ENCODE measurements at places on chromosomes 7 and 10. TPM values are rescaled to one million over a fixed set of nuclear protein-coding genes. Genes with fewer than 3 reads are reported as not detected.
A peak's percentile ranks its signal among the peaks of the same experiment; 100 is the strongest.

- no peak for DNase-seq
Measured at GRCh38 chr7:50197549-50197948, 104.5 kb upstream of the ZPBP start.

- DNase-seq = no peak
Measured at GRCh38 chr7:135467207-135467711, 42.6 kb downstream of the CNOT4 start.

DNA sequence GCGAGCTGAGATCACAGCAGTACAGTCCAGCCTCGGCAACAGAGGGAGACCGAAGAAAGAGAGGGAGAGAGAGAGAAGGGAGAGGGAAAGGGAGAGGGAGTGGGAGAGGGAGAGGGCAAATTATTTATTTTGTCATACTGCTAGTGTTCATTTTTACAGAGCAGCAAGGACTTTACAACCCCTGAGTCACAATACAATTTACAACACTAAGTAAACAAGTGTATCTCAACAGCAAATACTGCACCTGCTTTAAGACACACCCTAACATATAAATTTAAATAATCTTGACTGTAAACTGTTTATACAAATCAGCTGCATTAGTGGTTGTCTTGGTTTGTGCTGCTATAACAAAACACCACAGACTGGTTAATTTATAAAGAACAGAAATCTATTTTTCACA, 27.2 kb downstream of the HTR5A start:
- no peak for DNase-seq

Gene SPOCK2
- total RNA-seq = 12.7 TPM

GRCh38 chr10:103757531-103758293, 97.7 kb downstream of the SH3PXD2A start:
- DNase-seq = peak; percentile 68

DNA sequence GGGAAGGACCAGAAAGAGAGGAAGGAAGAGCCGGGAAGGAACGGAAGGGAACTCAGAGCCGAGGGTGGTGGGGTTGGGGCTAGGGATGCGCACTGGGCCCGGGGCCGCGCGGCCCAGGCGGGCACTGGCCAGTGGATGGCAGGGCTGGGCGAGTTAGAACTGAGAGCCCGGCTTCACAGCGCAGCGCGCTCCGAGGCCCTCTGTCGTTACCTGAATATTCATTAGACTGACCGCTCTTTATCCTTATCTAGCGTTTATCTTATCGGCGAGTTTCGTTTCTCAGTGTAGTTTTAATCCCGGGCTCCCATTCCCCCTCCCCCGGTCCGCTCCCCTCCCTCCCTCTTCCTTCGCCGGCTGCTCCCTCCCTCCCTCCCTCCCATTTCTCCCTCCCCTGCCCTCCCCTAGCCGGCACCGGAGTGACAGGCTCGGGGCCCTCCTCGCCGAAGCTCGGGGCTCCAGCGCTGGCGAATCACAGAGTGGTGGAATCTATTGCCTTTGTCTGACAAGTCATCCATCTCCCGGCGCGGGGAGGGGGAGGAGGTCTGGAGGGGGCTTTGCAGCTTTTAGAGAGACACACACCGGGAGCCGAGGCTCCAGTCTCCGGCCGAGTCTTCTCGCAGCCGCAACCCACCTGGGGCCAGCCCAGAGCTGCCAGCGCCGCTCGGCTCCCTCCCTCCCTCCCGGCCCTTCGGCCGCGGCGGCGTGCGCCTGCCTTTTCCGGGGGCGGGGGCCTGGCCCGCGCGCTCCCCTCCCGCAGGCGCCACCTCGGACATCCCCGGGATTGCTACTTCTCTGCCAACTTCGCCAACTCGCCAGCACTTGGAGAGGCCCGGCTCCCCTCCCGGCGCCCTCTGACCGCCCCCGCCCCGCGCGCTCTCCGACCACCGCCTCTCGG, at the start of gene PAX2:
Gene PAX2, plus strand, starts transcription at position 596 of the 895 bp plus-strand sequence. CDS start 679 bp downstream, outside the sequence.
- DNase-seq = no peak

DNA sequence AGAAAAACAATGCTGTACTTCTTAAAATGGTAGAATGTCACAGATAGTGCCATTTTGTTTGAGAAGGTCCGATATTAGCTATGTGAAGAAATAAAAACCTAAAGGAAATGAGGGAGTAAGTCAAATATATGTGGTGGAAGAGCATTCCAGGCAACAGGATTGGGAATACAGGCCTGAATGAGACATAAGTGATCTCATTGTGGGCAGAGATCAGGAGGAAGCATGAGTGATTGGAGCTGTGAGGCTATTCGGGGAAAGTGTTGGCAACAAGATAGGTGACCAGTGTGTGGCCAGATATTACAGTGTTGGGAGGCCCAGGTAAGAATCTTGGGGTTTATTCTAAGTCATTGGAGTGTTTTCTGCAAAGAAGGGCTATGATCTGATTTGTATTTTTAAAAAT, 41.3 kb upstream of the AGMO start:
- no peak for DNase-seq

Gene TCF7L2
- 13.5 TPM for total RNA-seq

- no peak for DNase-seq
Measured at GRCh38 chr10:44908066-44908749, 2.9 kb upstream of the TMEM72 start.

GRCh38 chr10:33416209-33416608, 81.7 kb upstream of the NRP1 start:
- no peak for DNase-seq

DNA sequence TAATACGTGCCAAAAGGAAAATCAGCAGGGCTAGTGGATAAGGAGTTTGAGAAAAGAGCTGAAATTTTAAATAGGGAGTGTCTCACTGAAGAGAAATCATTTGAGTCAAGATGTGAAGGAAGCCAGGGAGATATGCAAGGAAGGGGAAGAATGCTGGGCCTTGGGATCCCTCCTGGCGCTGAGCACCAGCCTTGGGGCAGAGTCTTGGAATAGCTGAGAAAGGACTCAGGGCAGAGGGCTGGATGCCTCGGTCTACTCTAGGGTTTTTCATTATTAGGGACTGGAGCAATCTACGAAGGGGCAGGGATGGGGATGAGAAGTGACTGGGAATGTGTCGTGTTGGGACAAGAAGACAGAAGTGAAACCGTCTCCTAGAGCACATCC, 484 bp downstream of the ZWINT start:
- no peak for DNase-seq

DNA sequence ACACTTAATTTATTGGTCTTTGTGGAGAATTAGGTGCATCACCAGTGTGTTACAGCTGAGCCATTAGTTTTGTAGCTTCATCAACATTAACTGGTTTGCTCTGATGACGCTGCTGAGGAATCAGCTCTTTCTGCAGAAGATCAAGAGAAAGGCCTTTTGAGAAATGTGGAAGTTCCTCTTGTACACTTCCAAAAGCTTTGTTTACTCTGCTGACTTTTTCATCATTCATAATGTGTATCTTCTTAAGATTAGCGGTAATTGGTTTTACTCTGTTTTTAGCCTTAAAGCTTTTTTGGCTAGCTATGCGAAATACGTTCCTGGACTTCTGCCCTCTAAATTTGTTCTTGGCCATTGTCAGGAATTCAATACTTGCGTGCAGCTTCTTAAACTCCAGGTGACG, 8.2 kb upstream of the PHYH start:
- DNase-seq = no peak

DNA sequence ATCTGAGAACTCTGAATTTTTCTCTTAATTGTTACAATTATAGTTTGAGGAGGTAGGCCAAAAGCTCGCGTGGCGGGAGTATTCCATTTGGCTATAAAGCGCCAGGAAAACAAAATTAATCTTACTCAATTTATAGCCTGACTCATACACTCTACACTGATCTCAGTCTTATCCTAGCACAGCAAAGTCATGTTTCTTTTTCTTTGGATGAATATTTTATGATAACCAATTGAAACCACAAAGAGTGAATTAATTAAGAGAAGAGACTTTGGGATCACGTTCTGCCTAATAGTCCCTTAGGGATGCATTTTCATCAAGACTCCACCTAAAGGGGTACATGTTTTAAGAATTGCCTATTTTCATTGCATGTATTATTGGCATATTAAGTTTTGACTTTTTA, 420.8 kb downstream of the HGF start:
- DNase-seq = no peak
